ENCODE measurements at places on chromosomes 6 and 20.

DNA sequence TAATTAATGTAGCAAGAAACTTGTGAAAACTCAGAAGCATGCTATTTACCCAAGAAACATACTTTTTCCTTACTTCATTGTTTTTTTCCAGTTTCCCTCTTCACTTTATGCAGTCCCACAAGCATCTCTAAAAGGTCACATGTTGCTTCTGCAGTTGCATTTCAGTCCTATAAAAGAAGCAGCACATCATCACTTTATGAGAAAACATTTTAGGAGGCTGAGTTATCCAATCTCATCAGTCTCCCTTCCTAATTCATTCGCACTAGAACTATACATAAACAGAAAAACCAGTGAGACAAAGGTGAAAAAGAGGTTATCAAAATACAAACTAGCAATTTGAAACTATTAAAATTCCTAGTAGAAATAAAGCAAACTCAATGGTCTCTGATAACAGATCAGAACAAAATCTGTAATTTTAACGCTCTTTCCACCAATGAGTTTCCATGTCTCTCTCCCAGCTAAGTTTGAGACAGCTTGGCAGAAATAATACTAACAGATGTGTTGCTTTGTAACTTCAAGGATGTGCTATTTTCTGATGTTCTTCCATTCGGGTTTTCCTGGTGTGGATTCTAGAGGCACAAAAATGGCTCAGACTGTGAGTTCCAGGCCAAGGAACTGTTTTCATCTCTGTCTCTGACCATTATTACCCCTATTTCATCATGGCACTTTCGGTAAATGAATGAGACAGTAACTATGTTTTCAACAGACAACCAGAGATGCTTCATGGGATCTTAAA is 48.4 kb downstream of the ZHX3 start:
- DNase-seq, result no peak

- DNase-seq, result no peak
These were observed 125.3 kb downstream of the GRM1 start for GRCh38 chr6:146154197-146154596.

DNA sequence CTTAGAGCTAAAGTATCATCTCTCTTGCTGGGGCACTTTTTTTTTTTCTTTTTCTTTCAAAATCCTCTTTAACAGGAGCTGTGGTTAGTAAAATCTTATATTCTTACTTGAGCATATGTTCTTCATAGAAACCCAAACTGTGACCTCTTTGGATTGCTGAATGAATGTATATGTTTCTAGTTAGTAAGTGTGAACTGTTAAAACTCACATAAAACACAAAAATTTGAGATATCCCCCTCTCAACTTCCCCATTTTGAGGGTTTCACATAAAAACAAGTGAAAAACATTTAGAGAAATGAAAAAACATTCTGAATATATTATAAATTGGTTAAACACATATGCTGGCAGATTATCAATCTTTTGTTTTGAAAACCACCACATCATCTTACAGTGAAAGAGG is 78.1 kb downstream of the INSM1 start:
- DNase-seq, result no peak

DNA sequence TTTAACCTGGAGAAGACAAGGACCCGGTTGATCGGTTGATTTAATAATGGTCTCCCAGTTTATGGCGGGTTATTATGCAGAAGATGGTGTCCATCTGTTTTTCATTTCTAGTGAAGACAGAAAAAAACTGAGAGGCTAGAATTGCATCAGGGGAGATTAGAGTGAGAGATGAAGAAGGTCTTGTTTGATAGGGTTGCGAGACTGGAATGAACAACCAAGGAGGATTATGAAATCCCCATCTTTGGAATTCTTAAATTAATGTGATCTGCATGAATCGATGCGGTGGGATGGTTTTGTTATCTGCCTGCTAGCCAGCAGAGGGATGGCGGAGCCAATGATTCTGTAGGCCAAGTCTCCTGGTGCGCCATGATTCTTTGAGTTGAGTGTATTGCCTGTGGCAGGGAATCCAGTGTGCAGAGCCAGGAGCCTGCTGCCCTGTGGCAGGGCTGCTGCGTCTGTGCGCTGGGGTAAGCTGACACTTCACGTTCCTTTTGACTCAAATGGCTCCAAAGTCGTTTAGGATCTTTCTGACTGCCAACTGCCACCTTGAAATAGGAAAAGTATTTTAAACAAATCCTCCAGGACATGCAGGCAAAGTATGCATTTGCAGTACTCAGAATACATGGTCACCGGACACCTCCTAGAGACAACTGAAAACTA is 200.1 kb downstream of the CLIC5 start:
- DNase-seq, result no peak

DNA sequence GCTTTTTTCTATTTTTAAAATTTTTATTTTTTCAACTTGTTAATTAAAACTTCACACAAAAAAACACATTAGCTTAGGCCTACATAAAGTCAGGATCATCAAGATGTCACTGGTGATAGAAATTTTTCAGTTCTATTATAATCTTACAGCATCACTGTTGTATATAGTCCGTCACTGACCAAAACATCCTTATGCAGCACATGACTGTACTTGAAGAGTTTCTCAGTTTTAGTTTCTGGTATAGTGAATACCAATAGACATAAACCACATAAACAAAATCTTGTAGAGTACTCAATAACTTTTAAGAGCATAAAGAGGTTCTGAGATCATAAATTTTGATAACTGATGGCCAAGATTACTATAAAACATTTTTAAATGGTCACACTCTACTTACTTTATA is 71.8 kb downstream of the ASCC3 start:
- no peak for DNase-seq

DNA sequence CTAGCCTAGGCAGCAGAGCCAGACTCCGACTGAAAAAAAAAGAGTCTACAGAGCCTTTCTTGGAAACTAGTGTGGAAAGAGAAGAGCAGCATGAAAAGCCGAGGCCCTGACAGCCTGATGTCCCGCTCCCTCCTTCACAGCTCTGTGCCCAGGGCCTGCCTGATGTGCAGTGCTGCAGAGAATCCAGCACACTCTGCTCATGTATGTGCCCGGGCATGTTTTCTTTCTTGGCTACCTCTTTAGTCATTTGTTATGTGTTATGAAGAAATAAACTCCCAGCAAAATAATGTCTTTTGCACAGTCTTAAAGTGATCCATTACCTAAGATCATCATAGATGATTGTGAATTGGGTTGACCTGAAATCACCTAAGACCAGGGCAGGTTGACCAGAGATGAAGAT is 78.1 kb upstream of the EZR start:
- no peak for DNase-seq

- no peak for DNase-seq
These were observed 46.8 kb upstream of the PXDC1 start for GRCh38 chr6:3798055-3798919.

DNA sequence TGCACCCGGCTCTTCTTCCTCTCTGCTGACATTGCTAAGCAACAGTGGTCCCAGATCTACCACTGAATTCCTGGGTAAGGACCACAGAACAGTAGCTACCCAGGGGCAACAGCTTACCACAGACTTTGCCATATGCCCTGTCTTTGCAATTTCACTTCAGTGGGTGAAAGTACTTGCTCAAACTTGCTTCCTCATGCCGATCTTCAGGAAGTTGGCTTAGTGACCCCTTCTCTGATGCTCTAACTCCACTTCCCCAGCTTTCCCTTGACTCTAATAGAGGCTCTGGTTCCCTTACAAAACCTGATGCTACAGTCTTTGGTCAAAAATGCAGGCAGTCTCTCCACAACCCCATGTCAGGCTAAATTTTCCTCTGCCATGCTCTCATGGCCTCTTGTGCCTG is 3.3 kb upstream of the TAAR5 start:
- DNase-seq, result no peak

DNA sequence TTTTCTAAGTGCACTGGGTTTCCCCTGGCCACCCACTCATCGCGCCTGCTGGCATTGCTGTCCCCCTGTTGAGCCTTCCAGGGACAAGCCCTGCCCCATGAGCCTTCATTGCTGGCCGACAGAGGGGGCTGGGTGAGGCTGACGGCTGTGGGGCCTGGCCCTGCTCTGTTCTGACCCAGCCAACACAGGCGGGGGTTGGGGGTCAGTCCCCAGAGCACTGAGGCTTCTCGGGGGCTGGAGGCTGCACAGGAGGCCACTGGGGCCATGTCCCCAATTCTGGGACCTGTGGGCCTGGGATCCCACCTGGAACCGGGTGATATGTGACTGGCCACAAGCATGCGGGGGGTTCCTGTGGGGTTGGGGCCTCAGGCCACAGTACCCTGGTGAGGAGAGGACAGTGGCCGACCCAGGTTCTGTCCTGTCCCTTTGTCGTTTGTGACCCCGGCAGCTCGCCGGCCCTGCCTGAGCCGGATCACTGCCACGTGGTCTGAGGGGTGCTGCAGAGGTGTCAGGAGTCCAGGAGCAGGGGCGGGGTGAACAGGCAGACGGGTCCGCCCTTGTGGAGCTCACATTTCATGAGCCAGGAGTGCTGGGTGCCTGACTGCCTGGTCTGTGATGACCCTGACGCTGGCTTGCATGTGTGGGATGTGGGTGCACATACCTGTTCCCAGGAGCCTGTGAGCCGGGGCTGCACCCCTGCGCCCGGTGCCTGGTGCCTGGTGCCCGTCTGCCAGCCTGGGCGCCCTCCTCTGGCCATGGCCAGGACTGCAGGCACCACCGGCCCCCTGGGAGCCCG is 2.1 kb upstream of the COL20A1 start:
- peak; percentile 76 for DNase-seq

- DNase-seq, result no peak
These were observed 460.4 kb upstream of the RUNX2 start for GRCh38 chr6:44867571-44868334.

DNA sequence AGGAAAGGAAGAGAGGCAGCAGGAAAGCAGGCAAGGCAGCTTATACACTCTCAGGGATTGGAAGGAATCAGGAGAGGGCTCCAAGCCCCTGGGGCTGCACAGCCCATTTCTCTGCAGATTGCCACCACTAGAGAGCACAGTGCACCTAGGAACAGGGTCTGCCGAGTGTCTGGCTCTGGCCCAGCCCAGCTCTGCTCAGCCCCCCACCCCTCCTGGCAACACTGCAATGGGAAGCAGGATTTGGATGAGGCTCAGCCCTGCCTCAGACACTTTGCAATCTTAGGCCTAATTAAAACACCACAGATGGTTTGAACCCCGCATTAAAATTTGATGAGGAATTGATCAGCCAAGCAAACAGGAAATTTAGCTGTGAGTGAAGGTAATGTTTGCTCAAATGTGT is 252.7 kb downstream of the DHX35 start:
- DNase-seq, result peak; percentile 51

- peak; percentile 36 for DNase-seq
These were observed 257.5 kb downstream of the MMUT start for GRCh38 chr6:49205526-49205925.

GRCh38 chr20:51174536-51174935 is 151.6 kb upstream of the KCNG1 start:
- no peak for DNase-seq

GRCh38 chr6:136503303-136504029 is 46.8 kb downstream of the MAP7 start:
- DNase-seq, result no peak

GRCh38 chr6:26388014-26388413 is 5.1 kb downstream of the BTN2A2 start:
- DNase-seq, result no peak

GRCh38 chr6:162546905-162547304 is 180.7 kb downstream of the PRKN start:
- DNase-seq, result no peak

- DNase-seq, result no peak
These were observed 208.3 kb downstream of the PTPRK start for GRCh38 chr6:128311944-128312570.

- DNase-seq, result no peak
These were observed 39.5 kb downstream of the SPDEF start for GRCh38 chr6:34516391-34517324.

GRCh38 chr6:89371849-89372505 is 19.5 kb upstream of the UBE2J1 start:
- DNase-seq, result peak; percentile 79

- no peak for DNase-seq
These were observed 62.4 kb upstream of the ARG1 start for GRCh38 chr6:131510591-131510990.

- no peak for DNase-seq
These were observed 132.1 kb upstream of the ZNF184 start for GRCh38 chr6:27604986-27605385.

GRCh38 chr6:91538622-91539021 is 951.8 kb upstream of the MAP3K7 start:
- no peak for DNase-seq

- no peak for DNase-seq
These were observed 9.2 kb upstream of the BPIFB6 start for GRCh38 chr20:33022289-33022688.

DNA sequence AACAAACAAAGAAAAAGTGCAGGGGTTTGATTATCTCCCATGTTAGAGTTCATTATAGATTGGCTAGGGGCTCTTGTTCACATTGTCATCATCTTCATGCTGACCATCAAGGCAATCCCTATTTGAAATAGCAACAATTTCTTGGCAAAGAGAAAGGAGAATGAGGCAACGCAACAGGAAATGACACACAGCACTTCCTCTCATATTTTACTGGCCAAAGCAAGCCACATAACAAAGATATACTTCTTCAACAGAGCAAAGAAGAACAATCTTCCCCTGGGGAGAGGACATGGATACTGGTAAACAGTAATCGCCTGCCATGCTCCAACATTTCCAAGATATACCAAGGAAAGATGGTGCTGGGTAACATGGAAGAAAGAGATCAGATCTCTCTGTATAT is 29.8 kb downstream of the EPM2A start:
- DNase-seq, result no peak

- no peak for DNase-seq
These were observed 97.7 kb downstream of the TMEM242 start for GRCh38 chr6:157225575-157225995.

GRCh38 chr20:59217794-59218280 is 54.2 kb downstream of the ZNF831 start:
- DNase-seq, result no peak

DNA sequence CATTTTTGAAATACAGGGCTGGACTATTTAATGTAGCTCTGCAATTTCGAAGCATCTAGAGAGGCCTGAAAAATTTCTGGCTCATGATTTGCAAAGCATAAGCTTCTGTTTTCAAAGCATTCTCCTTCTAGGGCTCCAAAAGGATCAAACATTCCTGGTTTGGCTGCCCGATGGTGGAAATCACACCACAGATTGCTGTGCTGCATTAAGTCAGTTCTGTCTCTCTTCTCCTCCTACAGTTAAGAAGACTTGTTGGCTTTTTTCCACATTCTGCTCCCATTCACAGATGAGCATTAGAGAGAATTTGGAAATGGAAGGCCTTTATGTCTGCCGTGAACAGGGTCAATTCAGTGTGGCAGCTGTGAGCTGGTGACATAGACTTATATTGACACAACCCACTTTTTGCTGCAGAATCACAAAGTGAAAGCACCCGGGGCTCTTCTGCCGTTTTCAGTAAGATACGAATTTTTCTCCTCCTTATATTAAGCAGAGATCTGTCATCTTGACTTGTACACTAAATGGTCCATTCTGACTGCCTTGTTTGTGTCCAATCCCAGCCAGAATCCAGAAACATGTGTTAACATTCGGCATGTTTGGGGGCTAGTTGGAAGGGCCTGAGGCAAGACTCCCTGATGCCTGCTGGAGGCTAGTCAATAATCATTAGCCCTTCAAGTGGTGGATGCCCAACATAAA is 330.8 kb upstream of the DEFB112 start:
- DNase-seq, result no peak

DNA sequence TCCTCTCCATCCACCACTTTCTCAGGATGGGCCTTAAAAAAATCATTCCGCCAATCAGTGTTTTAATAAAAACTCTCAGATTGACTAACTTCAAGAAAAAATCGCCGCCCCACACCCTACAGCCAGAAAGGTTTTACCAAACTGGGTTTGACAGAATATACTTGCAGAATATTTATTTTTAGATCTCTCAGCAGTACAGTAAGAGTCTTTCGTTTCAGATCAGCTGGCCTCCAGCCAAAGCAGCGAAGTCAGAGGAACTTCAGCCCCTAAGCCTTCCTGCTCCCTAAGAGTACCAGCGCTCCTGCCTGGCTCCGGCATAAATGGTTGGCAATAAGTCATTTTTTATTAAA is 24.7 kb downstream of the TBC1D7 start:
- DNase-seq, result no peak
